ENCODE measurements at places on chromosomes 2 and 18. TPM values are rescaled to one million over a fixed set of nuclear protein-coding genes. Genes with fewer than 3 reads are reported as not detected.

Gene AGXT
- not detected for total RNA-seq

Gene PKDCC
- 91.0 TPM for total RNA-seq

Gene BCL11A
- 39.6 TPM for total RNA-seq

Gene CHRNG
- total RNA-seq: not detected

Gene ZNF385B
- total RNA-seq: 3.2 TPM

Gene SRD5A2
- total RNA-seq: not detected

Gene DOK6
- 1.9 TPM for total RNA-seq

GRCh38 chr2:234344012-234344411, 152.9 kb downstream of the ARL4C start:
- DNase-seq: no peak

- no peak for DNase-seq
Observed at GRCh38 chr2:115584507-115584906, 1142.1 kb downstream of the DPP10 start.

GRCh38 chr2:163951312-163951711, 215.5 kb upstream of the FIGN start:
- DNase-seq: no peak

- DNase-seq: no peak
Observed at GRCh38 chr2:46346719-46347118, 49.5 kb downstream of the EPAS1 start.

DNA sequence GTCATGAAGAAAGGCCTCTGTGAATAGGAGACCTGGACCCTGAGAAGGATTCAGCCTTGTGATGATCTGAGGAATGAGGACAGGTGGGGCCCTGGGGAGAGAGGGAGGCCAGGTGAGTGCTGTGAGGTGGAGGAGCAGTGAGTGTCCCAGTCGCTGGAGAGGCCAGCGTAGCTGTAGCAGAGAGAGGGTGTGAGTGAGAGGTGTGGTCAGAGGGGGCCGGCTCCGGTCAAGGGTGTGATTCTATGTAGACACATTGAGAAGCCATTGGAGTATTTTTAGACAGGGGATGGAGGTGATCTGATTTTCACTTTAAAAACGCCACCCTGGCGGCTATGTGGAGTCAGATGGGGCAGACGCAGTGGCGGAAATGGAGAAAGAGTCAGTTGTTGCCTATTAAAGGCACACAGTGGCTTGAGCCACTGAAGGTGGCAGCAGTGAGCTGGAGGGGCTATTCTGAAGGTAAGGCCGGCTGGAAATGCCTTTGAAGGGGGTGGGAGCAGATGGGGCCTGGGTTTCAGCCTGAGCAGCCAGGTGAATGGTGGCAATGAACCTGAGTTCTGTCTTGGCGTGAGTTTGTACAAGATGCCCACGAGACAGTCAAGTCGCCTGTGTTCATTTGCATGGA, 55.6 kb downstream of the GREB1 start:
- no peak for DNase-seq

GRCh38 chr2:218003281-218003944, 618 bp upstream of the TNS1 start:
- DNase-seq: peak; percentile 85

- no peak for DNase-seq
Observed at GRCh38 chr2:18639756-18640453, 50.5 kb upstream of the NT5C1B start.

GRCh38 chr18:36249392-36249791, 48.1 kb upstream of the FHOD3 start:
- DNase-seq: no peak

GRCh38 chr18:59733421-59733820, 36.2 kb upstream of the CCBE1 start:
- no peak for DNase-seq

GRCh38 chr2:240686460-240686859, 3.8 kb upstream of the AQP12B start:
- DNase-seq: no peak

- DNase-seq: no peak
Observed at GRCh38 chr18:48621815-48622555, 83.2 kb downstream of the CTIF start.

DNA sequence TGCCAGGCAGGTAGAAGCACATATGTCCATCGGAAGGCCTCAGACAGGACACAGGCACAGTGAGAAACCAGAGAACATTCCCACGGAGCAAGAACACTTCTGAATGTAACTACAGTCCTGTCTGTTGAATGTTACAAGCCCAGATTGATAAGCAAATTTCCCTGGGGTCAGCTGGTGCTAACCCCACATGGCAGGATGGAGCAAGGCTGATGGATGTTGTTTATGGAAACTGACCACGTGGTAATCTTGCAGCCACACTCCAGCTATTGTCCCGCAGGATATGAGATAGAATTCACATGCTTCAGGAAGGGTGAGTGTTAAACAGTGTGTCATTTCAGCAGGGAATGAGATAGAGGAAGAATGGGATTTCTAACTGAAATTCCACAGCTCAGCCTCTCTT, 138.8 kb upstream of the COPS8 start:
- DNase-seq: peak; percentile 46

GRCh38 chr2:61090386-61090921, 24.8 kb downstream of the SANBR start:
- DNase-seq: no peak

DNA sequence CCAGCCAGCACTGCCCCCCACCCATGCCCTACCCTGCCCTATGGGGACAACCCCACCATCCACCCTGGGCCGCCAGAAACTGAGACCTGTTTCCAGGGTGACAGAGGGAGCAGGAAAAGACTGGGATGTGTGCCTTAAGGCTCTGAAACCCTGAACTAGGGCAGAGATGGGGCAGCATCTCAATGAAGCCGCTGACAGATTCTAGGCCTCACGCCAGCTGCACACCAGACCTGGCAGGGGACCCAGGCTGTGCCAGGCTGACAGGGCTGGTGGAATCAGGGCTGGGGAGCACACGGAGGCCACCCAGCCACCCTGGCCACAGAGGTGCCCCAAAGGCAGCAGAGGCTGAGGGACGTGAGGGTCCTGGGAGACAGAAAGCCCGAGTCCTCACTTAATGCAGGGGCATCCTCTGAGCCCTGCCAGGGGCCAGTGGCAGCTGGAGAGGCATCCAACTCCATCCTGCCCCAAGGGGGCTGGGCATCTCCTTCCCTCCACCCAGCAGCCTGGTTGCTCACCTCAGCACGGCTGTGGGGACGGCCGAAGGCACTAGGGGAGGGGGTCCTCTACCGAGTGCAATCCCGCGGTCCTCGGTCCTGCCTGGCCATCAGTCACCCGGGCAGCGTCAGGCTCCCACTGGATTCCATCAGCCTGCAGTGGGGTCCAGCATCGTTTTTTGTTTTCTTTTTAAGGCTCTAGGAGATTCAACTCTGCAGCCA, 169.2 kb downstream of the ZFP36L2 start:
- DNase-seq: peak; percentile 78

DNA sequence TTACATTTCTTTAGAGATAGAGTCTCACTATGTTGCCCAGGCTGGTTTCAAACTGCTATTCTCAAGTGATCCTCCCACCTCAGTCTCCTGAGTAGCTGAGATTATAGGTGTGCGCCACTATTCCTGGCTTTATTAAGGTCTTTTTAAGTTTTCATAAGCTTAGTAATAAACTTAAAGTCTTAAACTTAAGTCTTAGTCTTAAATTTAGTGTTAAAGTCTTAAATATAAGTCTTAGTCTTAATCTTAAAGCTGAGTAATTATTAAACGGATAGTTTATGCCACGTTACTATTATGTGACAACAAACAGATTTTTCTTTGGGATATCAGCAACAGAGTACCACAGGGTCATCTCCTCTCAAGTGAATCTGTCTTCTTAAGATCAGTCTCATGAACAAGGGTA, 12.6 kb downstream of the FARP2 start:
- no peak for DNase-seq

DNA sequence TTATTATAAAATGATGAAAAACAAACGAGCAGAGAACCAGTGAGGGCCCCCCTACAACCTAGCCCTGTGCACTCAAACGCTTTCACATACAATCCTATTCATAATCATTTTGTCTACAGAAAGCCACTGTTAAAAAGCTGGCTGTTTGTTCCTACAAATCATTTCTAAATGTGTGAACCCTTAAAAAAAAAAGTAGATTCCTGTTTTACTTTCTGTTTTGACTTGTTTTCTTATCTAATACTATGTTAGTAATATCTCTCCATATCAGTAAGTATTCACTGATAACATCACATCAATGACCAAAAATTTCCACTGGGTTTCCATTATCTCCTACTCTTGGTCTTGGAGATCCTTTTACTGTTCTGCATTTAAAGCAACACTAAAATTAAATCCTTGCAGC, 128.8 kb upstream of the TTC39C start:
- no peak for DNase-seq

DNA sequence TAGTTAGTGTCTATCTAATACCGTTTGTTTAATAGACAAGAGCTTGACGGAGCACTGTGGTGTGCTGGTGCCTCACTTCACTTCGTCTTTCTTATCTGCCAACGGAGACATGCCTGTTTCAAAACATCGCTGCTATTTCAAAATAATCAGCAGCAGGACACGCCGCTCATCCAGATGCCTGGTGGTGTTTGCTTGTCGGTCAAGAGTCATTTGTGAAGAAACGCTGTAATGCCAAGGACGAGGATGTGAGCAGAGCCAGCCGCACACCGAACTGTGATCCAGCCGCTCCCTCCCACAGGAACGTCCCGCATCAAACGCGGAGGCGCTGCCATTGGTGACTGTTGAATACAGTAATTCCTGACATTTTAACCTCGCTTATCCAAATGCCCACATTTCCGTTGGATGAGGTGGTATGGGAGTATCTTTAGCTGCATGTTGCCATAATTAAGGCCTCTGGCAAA, 432.4 kb downstream of the FBXO15 start:
- no peak for DNase-seq

GRCh38 chr18:13800505-13801259, 23.3 kb upstream of the MC5R start:
- peak; percentile 71 for DNase-seq

DNA sequence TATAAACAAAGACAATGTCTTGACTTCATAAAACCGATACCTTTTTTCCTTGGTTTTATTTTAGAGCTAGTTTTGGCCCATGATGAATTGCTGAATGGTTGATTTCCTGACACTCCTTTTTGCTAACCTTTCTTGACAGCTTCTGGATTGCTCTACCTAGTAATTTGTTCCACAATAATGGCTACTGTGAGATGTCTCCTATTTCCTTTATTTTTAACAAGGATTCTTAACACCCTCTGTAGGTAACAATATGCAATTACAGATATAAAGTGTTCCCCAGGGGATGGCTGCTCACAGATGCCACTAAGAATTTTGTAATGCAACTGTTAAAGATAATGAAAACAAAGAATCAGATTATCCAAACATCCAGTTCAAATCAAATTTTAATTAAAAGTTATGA, 100.8 kb upstream of the ATP5MC3 start:
- DNase-seq: no peak

- DNase-seq: no peak
Observed at GRCh38 chr2:86400321-86400720, 40.9 kb upstream of the KDM3A start.

GRCh38 chr2:129253461-129253812, 726.0 kb upstream of the RAB6C start:
- no peak for DNase-seq

DNA sequence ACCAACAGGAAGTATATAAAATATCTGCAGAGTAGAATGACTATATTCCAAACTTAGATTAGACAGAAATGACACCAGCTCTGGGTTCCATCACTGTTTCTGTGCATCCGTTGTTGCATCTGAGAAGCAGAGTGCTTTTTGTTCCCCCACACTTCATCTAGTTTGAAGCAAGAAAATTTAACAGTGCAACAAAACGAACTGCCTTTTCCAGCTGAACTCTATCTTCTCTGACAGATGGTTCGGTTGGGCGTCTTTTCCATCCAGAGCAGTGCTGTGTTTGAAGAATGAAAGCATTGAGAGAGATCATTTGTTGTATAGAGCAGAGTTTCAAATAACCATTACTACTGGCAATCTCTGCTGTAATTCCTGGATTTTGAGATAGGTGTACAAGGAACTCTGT, 757.5 kb downstream of the DPP10 start:
- DNase-seq: no peak

- DNase-seq: peak; percentile 82
Observed at GRCh38 chr2:25294573-25295462, 46.9 kb downstream of the DNMT3A start.

DNA sequence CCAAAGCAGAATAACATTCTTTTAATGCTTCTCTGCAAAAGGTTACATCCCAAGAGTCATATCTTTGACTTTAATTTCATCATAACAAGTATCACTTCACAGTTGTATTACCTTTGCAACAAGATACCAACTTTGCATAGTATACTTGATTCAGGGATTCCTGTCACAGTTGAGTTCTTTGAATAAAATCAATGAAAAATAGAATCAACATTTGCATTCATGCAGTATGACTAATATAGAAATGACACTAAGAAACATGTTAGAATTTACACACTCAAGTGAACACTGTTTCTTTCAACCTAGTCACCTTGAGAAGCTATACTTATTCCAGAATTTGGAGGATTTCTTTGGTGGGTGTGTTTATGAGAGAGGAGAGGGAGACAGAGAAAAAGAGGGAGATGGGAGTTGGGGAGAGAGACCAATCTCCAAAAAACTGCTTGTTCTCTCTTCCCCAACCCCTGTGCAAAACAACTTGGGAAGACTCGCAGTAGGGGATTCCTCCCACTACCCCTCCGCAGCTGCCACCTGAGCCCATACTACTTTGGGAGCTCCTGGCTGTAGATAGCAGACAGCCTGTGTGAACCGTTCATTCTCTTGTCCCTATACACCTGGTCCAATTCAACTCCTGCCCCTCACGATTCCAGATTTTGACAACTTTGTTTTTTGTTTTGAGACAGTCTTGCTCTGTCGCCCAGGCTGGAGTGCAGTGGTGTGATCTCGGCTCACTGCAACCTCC, 57.7 kb downstream of the PELI1 start:
- no peak for DNase-seq

DNA sequence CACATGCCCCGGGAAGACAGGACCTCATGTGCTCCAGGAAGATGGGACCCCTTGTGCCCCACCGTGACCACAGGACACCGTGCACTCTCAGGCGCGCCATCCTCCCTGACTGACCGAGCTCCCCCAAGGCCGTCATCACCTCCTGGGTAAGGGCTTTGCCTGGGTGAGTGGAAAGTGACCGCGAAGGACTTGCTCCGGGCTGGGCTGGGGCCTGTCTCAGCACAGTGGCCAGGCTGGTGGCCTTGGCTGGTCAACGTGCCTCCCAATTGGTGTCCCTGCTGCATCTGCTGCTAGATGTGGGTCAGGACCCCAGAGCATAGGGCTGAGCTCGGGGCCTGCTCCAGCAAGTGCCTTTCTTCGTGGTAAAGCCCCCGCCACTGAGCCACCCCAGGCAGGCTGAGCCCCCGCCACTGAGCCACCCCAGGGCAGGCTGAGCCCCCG, 69.7 kb upstream of the CTDP1 start:
- DNase-seq: peak; percentile 48

Measured in sigmoid colon (tissue), 7 donors.